ENCODE measurements at places on chromosomes 4 and X. TPM values are rescaled to one million over a fixed set of nuclear protein-coding genes. Genes with fewer than 3 reads are reported as not detected.
A peak's percentile ranks its signal among the peaks of the same experiment; 100 is the strongest.

DNA sequence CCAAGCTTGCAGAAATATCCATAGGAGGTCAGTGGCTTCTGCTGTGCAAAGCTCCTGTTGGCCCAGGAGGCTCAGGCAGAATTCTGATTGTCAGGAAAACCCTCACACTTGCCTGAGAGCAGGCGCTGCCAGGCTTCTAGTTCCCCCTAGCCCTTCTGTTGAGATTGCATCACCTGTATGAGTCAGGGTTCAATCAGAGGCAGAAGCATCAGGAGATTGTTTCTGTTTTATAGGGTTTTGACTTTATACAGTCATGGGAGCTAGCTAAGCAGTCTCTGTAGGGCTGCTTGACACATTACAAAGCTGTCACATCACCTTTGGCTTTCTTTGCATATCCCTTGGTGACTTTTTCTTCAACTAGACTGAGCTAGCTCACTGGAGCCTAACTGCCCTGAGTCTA lies 27.8 kb downstream of the DIPK2B start:
- DNase-seq: peak; percentile 31

DNA sequence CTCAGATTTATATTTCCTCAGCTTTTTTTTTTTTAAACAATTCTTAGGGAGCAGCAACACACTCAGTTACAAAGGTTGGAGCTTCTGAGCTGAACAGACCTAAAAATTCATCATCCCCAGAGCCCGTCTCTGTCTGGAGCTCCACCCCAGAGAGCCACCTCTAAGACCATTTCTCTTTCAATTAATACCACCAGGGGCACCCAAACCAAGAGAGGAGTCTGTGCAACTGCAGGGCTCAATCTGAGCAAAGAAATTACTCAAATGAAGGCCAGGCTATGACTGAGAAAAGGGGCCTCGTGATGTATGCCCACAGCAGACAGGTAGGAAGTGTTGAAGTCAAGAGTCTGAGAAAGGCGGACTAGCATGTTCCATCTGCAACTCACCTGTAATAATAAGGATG lies 95.5 kb downstream of the C4orf51 start:
- no peak for DNase-seq

DNA sequence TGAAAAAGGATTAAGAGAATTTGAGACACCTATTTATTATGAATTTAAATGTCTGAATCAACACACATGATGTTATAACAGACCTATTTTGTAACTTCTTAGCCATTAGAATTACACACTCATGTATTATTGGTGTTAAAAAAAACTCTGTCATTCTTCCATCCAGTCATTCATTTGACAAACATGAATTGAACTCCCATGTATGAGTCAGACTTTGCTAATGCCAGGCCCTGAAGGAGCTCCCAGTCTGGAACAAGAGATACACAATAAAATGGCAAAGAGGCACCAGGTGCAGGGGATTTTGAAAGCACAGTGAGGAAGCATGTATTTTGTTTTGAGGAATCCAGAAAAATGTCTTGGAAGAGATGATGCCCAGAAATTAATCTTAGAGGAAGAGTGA lies 87.7 kb upstream of the EFHC2 start:
- DNase-seq: peak; percentile 28

- peak; percentile 73 for DNase-seq
Observed at GRCh38 chrX:140141444-140142029, 176.2 kb upstream of the CXorf66 start.

GRCh38 chrX:40157228-40158035 lies 59.7 kb upstream of the BCOR start:
- no peak for DNase-seq

GRCh38 chr4:55721651-55722050 lies 85.6 kb upstream of the NMU start:
- DNase-seq: no peak

- peak; percentile 3 for DNase-seq
Observed at GRCh38 chrX:115229337-115230003, 4.4 kb downstream of the LRCH2 start.

GRCh38 chr4:142718981-142719380 lies 127.1 kb downstream of the INPP4B start:
- DNase-seq: no peak

DNA sequence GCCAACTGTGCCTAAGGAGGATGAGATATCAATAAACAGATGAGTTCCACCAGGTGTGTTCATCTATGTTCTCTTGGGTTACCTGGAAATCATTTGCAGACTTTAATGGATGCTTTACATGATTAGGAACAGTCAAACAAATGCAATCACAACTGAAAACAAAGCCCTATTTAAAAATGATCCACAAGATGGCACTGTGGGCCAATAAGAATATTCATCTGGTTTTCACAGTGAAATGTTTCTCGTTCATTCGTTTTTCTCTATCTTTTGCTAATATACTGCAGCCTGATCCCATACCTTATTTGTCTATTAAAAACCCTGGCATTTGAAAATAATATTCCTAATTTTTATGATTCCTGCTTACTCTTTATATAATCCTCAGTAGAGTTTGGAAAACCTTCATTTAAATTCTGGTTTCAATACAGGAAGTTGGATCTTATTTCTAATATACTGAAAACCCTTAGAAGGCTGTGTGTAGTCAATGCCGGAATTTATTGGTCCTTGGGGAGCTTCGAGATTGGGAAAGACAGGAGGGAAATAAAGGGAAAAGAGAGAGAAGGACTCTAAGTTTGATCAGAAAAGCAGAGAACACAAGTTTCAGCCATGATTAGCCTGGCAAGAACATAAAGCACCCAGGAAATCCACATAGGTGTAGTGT lies 63.8 kb upstream of the TAPT1 start:
- DNase-seq: peak; percentile 66

- no peak for DNase-seq
Observed at GRCh38 chr4:13329963-13330362, 154.2 kb downstream of the RAB28 start.

DNA sequence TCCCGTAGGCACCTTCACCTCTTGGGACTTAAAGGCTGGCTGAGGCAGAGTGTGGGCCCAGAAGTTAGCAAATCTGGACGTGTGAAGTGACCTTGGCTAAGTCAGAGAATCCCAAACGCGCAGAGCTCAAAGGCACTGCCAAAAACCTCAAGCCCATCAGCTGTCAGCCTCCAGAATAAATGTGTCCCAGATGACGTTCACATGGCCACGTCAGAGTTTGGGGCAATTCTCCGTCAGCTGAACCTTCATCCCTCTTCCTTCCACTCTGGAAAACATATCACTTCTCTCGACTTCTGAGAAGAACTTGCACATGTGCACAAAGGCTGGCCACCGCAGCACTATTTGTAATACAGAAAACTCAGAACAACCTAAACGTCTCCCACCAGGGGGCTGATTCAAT lies 35.7 kb upstream of the APLN start:
- DNase-seq: no peak

GRCh38 chr4:141192564-141192963 lies 28.1 kb upstream of the ZNF330 start:
- no peak for DNase-seq

DNA sequence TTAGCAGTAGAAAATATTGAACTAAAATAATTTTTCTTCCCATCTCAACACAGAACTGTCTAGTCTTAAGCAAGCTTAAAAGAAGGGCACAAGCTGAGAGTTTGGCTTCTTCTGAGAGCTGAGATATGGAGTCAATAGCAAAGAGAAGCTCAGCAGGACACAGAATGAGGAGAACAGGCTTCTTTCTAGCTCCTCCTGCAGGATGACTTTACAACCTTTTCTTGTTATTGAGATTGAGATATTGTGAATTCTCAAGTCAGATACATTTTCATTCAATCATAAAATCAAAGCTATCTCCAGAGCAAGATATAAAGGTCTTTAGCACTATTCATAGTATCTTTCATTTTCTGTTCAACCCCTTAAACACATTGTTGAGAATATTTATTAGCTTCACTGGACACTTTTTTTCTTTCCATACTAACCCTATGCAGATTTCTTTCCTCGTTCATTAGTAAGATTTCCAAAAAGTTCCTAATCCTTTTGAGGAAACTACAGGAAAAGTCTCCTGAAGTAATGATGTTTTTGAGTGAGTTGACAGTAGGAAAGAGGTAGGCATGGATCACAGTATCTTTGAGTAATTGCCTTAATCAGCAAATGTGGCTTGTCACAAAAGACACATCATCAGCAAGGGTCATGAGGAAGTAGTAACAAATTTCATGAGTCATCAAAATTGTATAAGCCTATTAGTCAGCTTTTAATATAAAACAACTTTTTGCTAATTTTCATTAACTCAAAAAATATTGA lies 17.8 kb upstream of the CXCL3 start:
- DNase-seq: peak; percentile 59

GRCh38 chr4:73523126-73523525 lies 41.6 kb downstream of the AFM start:
- DNase-seq: peak; percentile 61

GRCh38 chr4:65344278-65344825 lies 325.9 kb downstream of the EPHA5 start:
- DNase-seq: no peak

DNA sequence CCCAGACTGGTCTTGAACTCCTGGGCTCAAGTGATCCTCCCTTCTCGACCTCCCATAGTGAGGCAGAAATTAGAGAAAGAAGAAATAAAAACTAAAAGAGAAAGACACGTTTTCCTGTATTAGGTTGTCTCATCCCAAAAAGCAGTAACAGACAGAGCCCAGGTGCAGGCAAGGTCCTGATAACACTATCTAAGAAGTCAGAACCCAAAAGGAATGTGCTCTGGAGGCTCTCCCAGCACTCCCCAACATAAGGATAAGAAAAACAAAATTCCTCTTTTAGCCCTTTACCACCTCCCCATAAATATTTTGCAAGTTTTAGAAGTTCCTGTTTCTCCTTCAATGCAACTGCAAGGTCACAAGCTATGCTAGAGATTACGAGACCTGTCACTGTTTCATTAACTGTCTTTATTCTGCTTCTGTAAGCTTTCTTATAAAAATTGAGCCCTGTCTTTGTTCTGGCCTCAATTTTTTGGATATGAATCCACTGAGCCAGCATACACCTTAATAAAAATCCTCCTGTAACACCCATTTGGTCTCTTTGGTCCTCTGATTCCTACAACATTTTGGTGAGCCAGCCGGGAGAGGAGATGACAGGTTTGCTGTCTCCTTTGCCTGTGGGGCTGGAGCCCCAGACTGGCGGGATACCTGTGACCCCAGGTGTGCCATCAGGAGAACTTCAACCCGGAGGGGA lies 25.9 kb downstream of the LIAS start:
- no peak for DNase-seq

GRCh38 chrX:135652602-135653001 lies 60.8 kb upstream of the CT45A1 start:
- DNase-seq: no peak

- DNase-seq: peak; percentile 35
Observed at GRCh38 chrX:110212299-110212698, 105.6 kb downstream of the AMMECR1 start.

- DNase-seq: peak; percentile 68
Observed at GRCh38 chr4:123340381-123340701, 56.3 kb upstream of the SPRY1 start.

DNA sequence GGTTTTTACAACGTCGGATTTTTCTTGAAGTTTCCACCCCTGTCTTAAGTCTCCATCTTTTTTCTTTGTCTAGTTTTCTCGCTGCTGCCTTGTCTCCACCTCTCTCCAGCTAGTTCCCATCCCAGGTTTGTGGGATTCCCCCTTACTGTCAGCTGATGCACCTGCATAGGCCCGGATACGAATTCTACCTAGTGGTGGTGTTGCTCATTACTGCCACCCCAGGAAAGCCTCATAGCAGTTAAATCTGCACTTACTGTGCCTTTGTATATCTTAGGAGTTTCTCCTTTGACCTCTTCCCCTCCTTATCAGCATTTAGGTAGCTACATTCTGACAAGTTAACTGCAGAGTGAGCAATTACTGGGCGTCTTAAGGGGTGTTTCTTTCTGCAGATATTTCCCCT lies 1693.1 kb upstream of the TENM3 start:
- no peak for DNase-seq

DNA sequence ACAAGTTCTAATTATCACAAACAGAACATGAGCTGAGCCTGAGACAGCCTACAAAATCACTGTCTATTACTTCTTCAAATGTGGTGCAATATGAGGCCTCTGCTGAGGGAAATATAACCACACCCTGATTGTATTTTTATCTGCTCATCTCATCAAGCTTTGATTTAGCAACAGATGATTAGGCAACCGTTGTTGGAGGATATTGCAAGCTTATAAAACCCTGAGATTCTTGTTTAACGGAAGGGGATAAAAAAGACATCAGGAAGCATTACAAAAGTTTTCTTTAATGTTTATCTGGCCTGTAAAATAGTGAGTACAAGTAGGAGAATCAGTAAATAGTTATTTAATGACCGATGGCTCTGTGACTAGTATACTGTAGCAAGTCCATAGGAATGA lies 108.5 kb downstream of the ZNF330 start:
- peak; percentile 39 for DNase-seq

- DNase-seq: no peak
Observed at GRCh38 chr4:122118243-122118642, 33.9 kb upstream of the BLTP1 start.

DNA sequence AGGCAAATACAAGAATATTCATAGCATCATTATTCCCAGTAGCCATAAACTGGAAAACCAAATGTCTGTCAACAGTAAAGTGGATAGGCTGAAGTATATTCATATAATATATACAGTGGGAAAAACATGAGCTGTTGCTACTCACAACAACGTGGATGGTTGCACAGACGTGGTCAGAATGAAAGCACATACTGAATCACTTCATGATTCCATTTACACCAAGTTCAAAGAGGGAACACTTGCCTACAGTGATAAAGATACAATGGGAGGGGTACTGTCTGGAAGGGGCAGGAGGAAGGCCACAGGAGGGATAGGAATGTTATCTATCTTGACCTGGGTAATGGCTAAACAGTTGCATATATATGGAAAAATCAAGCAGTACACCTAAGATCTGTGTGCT lies 25.3 kb downstream of the APBB2 start:
- no peak for DNase-seq

DNA sequence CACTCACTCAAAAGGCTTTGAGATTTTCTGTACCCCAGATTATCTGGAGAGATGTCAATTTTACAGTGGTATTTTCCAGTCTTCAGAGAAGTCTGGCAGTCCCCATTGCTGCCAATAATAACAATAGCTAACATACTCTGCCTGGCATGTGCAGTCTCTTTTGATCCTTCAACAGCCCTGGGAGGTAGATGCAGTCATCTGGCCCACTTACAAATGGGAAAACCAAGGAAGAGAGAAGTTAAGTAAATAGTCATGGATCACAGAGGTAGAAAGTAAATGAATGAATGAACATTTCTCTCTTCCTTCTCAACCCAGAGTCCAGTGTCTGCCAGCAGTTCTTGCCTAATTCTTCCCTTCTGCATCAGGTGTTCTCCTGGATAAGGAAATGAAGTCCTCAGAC lies 113.0 kb upstream of the EDNRA start:
- DNase-seq: no peak

- DNase-seq: no peak
Observed at GRCh38 chr4:19832411-19832810, 419.3 kb upstream of the SLIT2 start.

GRCh38 chr4:120843849-120844527 lies 78.5 kb downstream of the PRDM5 start:
- DNase-seq: peak; percentile 33

GRCh38 chr4:154184238-154184637 lies 307.4 kb downstream of the DCHS2 start:
- no peak for DNase-seq

CT45A1 gene
- total RNA-seq: not detected

KIT gene
- not detected for total RNA-seq

PDLIM3 gene
- not detected for total RNA-seq

C4orf46 gene
- 2.3 TPM for total RNA-seq

TRPC3 gene
- not detected for total RNA-seq

UGT8 gene
- 36.0 TPM for total RNA-seq

MAOA gene
- 11.8 TPM for total RNA-seq

TRPC5OS gene
- total RNA-seq: not detected

ARFIP1 gene
- 27.0 TPM for total RNA-seq

KCTD8 gene
- total RNA-seq: not detected

EXOC1L gene
- not detected for total RNA-seq

NXF2B gene
- total RNA-seq: not detected

Measured in HT-29 (cell line).